ENCODE measurements at places on chromosomes 1 and 21.

DNA sequence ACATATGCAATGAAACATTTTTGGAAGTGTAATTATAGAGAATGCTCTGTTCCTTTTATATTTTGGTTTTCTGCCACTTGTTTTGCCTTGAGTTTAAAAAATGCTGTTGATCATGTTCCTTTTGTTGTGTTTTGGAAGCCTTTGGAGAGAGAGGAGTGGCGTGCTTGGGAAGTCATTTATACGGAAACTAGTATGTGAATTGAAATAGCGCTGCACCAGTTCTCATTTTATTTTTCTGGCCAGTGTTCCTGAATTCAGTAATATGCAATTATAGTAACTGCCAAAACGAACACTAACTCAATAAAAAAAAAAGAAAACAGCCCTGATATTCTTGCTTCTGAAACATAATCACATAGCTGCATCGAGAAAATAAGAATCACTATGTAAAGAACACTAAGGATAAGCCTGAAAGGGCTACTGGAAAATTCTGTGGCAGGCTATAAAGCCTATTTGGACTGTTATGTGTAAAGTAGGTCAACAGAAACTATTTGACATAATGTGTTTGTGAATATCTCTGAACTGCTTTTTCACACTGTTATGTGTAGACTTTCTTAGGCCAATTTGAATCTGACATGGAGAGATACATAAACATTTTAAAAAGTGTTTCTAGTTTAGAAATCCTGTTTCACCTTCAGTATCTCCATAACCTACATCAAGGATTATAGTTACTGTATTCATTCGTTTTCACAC is 742.0 kb downstream of the KCNT2 start:
- no peak for DNase-seq

DNA sequence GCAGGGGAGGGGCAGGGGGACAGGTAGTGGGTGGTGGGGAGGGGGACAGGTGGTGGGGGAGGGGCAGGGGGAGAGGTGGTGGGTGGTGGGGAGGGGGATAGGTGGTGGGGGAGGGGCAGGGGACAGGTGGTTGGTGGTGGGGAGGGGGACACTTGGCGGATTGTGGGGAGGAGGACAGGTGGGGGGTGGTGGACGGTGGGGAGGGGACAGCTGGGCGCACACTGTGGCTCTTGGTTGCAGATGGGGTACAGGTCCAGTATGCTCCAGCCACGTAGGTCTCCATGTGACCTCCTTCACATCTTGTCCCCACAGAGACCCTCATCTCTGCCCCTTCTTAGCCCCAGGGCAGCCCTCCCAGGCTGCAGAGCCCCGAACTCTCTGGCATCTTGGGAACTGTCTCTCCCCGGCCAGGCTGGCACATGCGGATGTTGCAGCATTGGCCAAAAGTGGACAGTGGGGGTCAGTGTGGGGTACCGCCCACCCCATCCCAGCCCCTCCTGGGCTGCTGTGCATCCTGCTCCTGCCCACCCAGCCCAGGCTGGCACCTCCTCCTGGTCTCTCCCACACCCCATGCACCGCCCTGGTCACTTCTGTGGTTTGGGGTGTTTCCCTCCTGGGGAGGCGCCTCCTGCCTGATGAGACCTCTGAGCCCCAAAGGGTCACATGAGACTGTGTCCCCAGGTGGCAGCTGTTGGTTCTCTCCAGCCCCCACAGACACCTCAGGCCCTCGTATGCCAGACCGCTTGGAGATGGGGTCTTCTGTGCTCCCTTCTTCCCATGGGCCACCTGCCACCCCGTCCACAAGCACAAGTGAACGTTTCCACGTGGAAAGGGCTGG is 7.6 kb upstream of the SLC19A1 start:
- DNase-seq, result peak; percentile 66

- no peak for DNase-seq
Measured at GRCh38 chr1:63730211-63730610, 43.6 kb upstream of the ROR1 start.

- DNase-seq, result no peak
Measured at GRCh38 chr1:163824006-163824405, 502.3 kb downstream of the NUF2 start.

DNA sequence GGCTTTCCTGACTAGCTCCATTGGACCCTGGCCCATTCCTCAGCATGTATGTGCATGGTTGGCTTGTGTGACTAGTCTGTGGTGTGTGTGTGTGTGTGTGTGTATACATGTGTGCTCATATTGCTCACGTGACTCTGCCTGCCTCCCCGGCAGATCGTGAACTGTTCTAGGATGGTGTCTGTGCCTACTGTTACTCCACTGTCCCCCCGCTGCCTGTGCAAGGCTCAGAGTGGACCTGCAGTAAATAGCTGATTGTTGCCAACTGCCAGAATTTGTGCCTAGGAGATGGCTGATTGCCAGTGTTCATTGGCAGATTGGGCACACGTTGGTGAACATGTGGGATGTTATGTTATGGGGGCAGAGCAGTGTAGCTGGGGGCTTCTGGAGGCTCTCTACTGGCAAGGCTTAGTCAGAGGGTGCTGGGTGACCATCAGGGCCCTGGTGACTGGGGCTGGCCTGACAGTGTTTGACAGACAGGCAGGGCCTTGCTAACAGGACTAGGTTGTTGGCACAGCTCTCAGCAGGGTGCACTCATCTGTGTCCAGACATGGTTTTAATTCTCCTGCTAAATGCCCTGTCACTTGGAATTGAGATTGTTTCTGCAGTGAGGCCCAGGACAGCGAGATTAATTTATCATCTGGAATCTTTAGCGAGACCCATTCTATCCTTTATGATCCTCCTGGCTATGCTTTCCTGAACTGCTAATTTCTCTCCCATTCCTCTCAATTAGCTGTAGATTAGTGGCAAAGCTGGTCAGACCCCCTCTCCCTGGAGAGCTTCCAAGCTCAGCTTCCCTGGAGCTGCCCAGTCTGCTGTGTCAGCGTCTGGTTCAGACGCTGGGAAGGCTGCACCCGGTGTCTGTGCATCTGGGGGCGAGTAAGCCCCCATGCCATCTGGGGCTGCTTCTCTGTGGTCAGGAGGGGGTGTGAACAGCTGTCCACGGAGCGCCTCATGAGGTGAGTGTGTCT is 20.8 kb downstream of the SLC6A17 start:
- no peak for DNase-seq

DNA sequence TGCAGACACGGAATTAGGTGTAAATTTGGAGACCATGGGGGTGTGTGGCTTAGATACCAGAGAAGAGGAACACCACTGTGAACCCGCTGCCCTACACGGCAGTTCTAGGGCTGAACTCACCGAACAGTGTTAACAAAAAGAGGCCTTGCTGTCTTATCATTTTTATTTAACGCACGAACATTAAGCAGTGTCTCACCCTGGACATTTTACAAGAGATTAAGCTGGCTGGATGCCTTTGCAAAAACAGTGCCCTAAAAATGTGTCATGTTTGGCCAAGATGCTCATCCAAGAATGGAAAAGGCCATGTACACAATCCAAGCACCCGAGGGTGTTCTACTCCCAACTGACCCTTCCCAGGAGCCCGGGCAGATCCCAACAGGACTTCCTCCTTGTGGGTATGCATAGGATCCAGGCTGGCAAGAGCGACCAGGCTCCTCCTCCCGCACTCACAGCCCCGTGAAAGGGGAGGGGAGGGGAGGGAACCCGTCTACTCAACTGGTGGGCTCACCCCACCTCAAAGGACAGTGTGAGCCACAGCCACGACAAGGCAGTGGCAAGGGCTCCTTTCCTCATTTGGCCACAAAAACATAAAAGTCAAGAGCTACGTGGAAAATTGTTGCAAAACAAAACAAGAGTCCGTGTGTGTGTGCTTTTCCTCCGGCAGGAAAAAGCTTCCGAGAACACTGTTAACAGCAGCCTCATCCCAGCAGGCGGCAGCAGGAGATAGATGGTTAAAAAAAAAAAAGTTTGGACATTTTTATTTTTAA is 20.3 kb downstream of the C2CD2 start:
- DNase-seq, result no peak

DNA sequence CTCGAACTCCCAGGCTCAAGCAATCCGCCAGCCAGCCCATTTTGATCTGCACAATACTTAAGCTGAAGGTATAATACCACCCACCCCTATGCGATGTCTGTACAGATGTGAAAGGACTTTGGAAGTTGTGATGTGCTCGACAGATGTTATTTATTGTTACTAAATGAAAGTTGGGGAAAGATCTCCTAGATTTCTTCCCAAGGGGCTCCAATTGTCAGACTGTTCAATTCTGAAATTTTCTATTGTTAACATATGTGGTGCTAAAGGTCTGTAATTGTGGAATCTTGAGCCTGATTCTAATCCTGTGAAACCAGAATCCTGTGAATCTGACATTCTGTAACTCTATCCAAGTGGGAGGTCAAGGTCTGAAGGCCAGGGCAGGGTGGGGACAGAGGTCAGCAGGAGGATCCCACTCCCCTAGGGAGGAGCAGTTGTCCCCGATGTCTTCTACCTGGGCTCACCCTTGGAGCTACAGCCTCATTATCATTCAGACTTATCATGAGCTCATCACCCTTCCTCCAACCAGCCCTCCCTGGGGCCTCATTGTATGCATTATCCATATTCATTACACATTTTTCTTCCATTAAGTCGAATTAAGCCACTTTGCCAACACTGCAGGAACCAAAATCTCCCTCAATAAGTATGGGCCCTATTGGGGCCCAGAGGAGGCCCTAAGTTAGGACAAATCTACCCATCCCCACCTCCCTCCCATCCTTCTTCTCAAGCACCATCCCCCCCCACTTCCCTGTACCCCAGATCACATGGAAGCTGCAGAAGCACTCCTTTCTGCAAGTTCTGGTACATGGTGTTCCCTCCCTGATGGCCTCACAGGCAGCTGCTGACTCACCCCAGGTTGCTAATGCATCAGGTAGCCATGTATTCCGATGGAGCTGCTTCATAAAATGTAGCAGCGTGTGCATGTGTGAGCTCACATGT is 32.3 kb downstream of the SHISAL2A start:
- no peak for DNase-seq

- DNase-seq, result no peak
Measured at GRCh38 chr1:99820546-99820945, 29.6 kb upstream of the AGL start.

- DNase-seq, result no peak
Measured at GRCh38 chr1:15289251-15289651, 42.2 kb downstream of the FHAD1 start.

DNA sequence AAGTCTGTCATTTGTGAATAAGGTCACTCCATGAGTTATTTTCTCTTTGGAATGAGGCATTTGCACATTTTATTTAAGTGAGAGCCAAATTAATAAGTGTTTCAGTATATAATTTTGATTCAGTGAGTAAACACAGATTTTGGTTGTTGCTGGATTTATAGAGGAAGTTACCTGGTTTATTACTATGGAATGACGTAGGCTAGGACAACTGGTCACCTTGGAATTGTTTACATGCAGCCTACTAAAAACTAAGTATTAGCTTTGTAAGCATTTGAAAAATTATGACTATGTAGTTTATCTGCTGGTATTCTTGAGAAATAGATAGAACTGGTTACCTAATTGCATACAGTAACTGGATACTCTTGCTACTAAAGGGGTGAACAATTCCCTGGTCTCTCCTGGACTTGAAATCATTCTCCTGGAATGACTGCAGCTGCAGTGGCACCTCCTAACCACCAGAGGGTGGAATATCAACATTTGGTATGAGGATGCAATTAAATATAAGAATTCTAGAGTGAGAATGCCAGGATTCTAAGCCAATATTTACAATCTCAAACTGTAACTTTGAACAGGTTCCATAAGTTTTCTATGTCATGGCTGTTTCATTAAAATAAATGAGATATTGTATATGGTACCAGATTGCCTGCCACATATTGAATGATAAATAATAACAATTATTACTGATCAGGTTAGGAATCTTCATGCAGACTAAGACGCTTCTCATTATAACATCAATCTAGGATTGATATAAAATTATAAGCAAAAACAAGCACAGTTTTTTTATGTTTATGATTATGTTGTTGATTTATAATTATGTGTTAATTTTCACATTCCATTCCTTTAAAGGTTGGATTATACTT is 3.5 kb upstream of the KRTAP27-1 start:
- no peak for DNase-seq

GRCh38 chr1:20102875-20103274 is 16.5 kb downstream of the PLA2G2D start:
- DNase-seq, result no peak

DNA sequence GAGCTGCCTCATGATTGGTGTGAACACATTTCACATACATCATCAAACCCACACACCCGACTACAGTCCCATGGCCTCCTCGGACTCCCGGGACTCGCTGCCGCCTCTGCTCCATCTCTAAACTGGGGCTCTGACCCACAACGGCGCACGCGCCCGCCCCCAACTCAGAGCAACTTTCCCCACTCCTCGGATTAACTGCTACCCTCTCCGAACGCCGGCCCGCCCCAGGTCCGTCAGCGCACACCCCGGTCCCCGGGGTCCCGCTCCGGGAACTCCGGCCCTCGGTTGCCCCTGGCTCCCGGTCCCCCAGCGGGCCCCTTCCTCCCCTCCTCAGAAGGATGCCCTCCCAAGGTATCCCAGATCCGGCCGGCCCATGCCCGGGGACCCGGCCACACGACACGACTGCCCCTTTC is 740 bp downstream of the DSTYK start:
- no peak for DNase-seq

DNA sequence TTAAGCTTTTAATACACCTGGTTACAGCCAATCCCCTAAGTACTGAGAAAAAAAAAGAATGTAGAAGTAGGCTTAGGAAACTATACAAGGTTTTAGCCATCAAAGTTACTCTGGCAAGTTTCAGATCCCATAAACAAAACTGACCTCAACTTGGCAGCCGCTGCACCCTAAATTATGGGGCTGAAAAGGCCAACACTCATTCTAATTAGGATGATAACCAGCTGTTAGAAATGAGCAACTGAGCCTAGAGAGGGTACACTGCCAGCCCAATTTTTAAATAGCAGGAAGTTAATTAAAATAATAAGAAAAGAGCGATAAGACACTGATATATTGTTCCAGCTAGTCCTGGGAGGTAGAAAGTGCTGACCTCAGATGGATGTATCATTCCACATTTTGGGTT is 105.7 kb upstream of the VAV3 start:
- DNase-seq, result no peak

- no peak for DNase-seq
Measured at GRCh38 chr1:116345843-116346242, 27.2 kb upstream of the ATP1A1 start.

GRCh38 chr1:63116016-63116415 is 206.4 kb upstream of the FOXD3 start:
- no peak for DNase-seq

DNA sequence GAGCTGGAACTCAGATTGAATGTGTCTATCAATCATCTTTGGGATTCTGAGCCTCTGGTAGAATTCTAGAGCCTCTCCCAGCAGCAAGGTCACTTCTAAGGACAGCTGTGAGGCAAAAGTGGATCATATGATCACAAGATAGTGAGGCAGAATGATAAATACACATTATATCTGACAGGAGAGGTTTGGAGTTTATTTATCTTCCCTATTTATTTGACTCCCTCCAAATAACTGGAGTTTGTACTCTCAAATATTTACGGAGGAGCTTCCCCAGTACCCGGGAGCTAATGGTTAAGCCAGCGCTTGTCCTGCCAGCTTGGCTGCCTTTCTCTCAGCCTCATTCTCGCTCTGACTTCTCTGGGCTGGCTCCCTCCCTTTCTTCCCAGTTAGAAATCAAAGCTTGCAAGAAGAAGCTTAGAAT is 2.3 kb downstream of the HMGCS2 start:
- DNase-seq, result no peak

Measured in GM12892 (cell line).